K562 (cell line): ENCODE measurements at places on chromosomes 3 and 15.

GRCh38 chr15:87591582-87591981 is 665.0 kb downstream of the NTRK3 start:
- H3K36me3 ChIP-seq: peaks cover 17% of the 10 kb centered on the region
- no peaks in the 10 kb centered on the region for H3K4me1 ChIP-seq
- DNase-seq: no peak
- H3K4me3 ChIP-seq: no peak overlapping the region
- H3K27me3 ChIP-seq: no peaks in the 10 kb centered on the region
- no peak overlapping the region for H3K27ac ChIP-seq

DNA sequence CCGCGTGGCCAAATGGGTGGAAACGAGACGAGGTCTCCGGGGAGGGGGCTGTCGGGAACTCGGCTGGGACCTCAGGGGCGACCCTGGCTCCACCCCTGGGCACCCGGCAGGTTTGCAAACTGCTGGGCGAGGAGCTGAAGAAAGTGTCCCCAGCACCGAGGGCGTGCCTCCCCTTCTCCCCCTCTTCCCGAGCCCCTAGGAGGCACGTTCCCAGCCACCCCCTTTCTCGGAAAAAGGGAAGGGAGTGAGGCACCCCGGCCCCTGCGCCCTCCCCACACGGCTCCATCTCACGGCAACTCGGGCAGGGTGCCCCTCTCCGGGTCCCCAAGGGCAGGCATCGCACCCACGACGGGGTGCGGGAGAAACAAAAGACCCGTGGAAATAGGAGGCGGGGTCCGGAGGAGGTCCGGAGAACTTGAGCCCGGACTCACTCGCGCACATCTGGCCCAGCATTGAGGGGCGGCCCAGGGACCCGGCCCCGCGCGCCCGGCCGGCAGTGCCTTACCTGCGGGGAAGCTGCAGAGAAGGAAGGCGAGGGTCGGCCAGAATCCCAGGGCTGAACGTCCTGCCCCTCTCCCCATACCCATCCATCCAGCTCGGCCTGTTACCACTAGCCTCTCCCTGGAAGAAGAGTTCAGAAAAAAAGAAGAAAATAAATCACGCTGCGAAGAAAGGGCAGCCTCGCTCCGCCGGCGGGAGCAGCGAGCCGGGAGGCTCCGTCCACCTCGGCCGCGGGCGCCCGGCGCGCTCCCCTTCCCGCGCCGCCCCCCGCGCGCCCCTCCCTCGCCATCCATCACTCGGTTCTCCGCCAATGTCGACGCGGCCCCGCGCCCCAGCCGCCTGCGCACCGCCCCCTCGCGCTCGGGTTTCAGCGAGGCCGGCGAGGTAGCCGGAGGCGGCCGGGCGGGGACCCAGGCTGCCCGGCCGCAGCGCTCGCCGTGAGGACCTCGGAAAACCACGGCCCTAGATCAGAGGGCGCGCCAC is 16.3 kb downstream of the RGMA start:
- H3K27ac ChIP-seq: no peak overlapping the region
- peaks cover 18% of the 10 kb centered on the region for H3K4me1 ChIP-seq
- H3K4me3 ChIP-seq: no peak overlapping the region
- no peaks in the 10 kb centered on the region for H3K36me3 ChIP-seq
- peaks cover 72% of the 10 kb centered on the region for H3K27me3 ChIP-seq
- peak; percentile 80 for DNase-seq

DNA sequence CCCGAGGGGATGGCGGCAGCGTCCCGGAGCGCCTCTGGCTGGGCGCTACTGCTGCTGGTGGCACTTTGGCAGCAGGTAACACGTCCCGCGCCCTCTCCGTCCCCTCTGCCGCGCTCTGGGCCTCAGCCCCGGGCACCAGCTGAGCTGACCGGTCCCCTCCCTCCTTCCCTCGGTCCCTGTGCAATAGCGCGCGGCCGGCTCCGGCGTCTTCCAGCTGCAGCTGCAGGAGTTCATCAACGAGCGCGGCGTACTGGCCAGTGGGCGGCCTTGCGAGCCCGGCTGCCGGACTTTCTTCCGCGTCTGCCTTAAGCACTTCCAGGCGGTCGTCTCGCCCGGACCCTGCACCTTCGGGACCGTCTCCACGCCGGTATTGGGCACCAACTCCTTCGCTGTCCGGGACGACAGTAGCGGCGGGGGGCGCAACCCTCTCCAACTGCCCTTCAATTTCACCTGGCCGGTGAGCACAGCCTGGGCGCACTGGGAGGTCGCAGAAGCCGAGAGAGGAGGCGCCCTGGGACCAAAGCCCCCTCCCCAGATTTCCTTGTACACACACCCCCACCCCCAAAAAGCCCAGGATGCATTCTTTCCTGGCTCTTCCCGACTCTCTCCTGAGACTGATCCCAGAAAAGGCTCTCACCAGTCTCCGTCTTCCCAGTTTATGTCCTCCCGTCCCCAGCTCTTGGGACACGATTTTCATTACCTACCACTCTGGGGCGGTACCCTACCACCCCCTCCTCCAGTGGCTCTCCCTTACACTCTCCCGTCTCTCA is 705 bp downstream of the DLL4 start:
- no peak overlapping the region for H3K27ac ChIP-seq
- peaks cover 69% of the 10 kb centered on the region for H3K4me1 ChIP-seq
- H3K36me3 ChIP-seq: no peaks in the 10 kb centered on the region

DNA sequence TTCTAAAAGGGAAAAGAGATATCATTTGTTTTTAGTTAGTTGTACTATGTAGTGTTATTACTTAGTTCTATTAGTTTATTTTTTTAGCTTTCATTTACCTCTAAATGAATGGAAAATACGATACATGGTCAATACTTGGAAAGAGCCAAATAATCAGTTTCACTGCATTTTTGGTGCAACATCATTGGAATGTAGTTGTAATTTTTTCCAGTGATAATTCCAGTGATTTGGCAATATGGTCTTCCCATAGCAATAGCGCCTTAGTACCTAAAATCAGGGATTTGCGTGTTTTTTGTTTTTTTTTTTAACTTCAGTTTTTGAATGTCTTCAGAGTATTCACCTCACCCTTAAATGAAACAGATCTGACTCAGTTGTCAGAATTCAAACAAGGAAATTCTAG is 41.8 kb downstream of the RAB8B start:
- DNase-seq: no peak
- H3K4me1 ChIP-seq: peaks cover 24% of the 10 kb centered on the region
- H3K36me3 ChIP-seq: peaks cover 10% of the 10 kb centered on the region; the same call in 2 of the 3 replicates
- H3K27ac ChIP-seq: no peak overlapping the region
- no peaks in the 10 kb centered on the region for H3K27me3 ChIP-seq

- no peak overlapping the region for H3K27ac ChIP-seq
- no peaks in the 10 kb centered on the region for H3K4me1 ChIP-seq
- no peaks in the 10 kb centered on the region for H3K36me3 ChIP-seq
- DNase-seq: no peak
- H3K4me3 ChIP-seq: no peak overlapping the region
Observed at GRCh38 chr3:29493109-29493508, 212.2 kb downstream of the RBMS3 start.

GRCh38 chr3:188021502-188022040 is 132.4 kb upstream of the LPP start:
- H3K4me1 ChIP-seq: no peaks in the 10 kb centered on the region
- no peak overlapping the region for H3K27ac ChIP-seq
- no peaks in the 10 kb centered on the region for H3K36me3 ChIP-seq
- H3K27me3 ChIP-seq: peaks cover 4% of the 10 kb centered on the region; the same call in 1 of the 2 replicates

- H3K36me3 ChIP-seq: no peaks in the 10 kb centered on the region
- DNase-seq: no peak
- no peaks in the 10 kb centered on the region for H3K4me1 ChIP-seq
- H3K27ac ChIP-seq: no peak overlapping the region
- H3K27me3 ChIP-seq: no peaks in the 10 kb centered on the region
Observed at GRCh38 chr3:18111796-18112232, 313.3 kb downstream of the SATB1 start.

GRCh38 chr3:103218146-103218545 is 783.3 kb downstream of the ZPLD1 start:
- no peaks in the 10 kb centered on the region for H3K36me3 ChIP-seq
- H3K27me3 ChIP-seq: no peaks in the 10 kb centered on the region
- DNase-seq: no peak
- no peak overlapping the region for H3K27ac ChIP-seq
- H3K4me3 ChIP-seq: no peak overlapping the region

DNA sequence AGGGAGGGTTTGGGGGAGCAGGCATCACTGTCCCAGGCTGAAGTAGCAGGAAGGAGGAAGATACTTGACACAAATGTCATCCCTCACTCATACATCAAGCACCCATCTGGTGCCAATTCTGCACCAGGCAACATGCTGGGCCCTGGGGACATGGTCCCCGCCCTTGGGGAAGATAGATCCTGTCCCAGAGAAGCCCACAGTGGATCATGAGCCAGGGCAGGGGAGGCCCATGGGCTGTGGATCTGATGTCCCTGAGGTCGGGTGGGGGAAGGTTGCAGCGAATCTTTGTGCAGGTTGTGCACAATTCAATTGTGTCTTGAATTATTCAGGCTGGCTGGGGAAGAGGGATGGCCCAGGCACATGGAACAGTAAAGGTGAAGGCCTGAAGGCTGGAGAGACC is 6.4 kb upstream of the CCDC33 start:
- DNase-seq: no peak
- no peak overlapping the region for H3K27ac ChIP-seq
- no peaks in the 10 kb centered on the region for H3K4me1 ChIP-seq
- H3K36me3 ChIP-seq: no peaks in the 10 kb centered on the region
- H3K4me3 ChIP-seq: no peak overlapping the region
